Lung microvascular endothelial cell (primary cell): ENCODE measurements at places on chromosomes 12 and 14.

GRCh38 chr12:2552000-2552756 lies 242.6 kb upstream of the FKBP4 start:
- DNase-seq, result no peak

- DNase-seq, result no peak
These were observed 449.9 kb downstream of the DPF3 start for GRCh38 chr14:72443991-72444441.

DNA sequence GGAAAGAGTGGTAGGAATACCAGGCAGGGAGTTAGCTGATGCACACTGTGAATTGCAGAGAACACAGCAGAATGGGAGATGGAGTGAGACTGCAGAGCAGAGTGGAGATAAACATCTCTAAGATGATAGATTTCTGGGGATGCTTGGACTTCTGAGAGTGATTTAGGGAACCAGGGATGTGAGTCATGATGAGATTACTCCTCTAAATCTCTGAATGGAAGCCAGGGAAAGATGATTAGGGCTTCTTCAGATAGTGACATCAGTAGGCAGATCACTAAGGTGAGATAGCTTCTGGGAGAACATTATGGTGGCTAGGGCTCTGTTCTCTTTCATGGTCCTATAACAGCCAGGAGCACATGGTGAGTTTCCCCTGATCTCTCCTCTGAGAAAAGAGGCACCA lies 501.5 kb upstream of the USP15 start:
- DNase-seq, result no peak

DNA sequence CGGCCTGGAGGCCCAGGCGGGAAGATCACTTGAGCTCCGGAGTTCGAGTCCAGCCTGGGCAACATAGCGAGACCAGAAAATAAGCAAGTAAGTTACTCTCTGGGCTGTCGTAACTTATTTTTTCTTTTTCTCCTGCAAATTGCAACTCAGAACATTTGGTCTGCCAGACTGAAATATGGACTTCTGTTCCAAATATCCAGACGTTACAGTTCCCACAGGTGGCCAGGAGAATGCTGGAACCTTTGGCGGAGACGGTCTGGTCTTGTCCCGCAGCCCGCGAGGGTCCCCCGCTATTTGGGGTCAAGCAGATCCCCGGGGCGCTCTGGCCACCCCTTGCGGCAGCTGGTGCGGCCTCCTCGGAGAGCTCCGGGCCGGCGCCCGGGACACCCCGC lies 488 bp upstream of the PLEKHH1 start:
- DNase-seq, result no peak

GRCh38 chr14:56333359-56334292 lies 215.4 kb downstream of the PELI2 start:
- peak; percentile 87 for DNase-seq

- no peak for DNase-seq
These were observed 98.9 kb upstream of the PLEKHG7 start for GRCh38 chr12:92603741-92604432.

DNA sequence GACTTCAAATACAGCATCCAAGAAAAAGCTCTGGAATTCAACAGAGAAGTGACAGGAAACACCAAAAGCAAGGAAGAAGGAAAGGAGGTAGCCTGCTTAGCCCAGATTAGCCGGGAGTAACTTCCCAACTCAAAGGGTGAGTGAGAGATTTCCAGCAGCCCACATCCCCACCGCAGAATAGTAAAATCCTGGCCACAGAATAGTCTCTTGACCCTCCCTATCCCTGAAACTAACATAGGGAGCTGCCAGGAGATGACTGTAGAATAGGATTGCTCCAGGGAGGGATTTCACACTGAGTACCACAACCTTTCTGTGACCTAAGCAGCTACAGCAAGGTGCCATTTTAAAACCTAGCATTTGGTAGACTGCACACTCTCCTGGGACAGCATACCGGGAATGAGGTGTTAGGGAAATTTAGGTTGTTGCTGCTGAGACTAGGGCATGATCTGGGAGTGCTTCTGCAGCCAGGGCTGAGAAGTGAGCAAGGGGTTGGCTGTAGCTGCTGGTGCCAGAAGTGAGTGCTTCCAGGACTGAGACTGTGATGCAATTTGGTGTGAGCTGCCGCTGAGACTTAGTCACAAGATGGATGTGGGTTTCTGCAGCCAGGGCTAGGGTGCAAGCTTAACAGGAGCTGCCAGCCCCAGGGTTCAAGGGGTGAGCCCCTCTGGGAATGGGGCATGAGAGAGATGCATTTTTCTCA lies 66.0 kb downstream of the TMTC3 start:
- no peak for DNase-seq

GRCh38 chr14:96268431-96269358 lies 12.7 kb downstream of the BDKRB1 start:
- no peak for DNase-seq

- peak; percentile 26 for DNase-seq
These were observed 682 bp upstream of the TRIP11 start for GRCh38 chr14:92040431-92041051.

DNA sequence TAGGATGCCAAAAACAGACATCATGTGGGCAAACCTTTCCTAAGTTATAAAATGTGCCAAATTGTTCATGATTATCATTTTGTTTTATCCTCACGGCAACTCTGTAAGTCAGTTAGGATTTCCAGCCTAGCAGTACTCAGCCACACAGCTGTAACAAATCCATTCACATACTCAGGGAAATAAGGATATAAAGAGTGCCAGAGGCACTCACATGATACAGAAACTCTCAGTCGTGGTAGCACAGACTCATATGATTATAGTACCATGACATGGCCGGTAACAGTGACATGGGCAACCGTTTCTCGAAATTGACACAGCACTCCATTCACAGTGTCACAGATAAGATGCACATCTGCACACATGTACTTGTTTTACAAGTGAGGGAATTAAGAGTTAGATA lies 344.2 kb downstream of the LRIG3 start:
- DNase-seq, result no peak

DNA sequence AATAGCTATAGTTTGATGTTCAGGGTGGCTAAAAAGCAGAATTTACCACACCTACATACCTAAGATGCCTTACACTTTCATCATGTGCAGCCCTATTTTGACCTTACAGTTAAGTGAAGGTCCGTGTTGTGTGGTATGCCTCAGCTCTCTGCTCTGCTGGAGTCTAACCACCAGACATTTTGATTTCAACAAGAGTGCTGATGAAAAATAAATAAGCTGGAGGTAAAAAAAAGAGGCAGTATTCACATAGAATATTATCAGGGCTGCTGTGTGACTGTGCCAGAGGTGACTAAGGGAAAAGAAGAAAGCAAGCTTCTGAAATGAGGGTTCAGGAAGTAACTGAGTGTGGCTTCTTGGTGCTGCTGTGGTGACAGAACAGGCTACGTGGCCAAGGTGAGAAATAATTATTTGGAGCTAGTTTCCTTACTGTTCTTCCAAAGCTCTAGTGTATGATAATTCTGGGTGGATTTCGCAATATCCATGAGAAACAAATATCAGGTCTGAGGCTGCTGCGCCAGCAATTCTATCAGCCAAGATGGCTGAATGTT lies 188.8 kb downstream of the STXBP6 start:
- DNase-seq, result no peak

GRCh38 chr12:10607885-10608458 lies 5.4 kb downstream of the MAGOHB start:
- peak; percentile 50 for DNase-seq

DNA sequence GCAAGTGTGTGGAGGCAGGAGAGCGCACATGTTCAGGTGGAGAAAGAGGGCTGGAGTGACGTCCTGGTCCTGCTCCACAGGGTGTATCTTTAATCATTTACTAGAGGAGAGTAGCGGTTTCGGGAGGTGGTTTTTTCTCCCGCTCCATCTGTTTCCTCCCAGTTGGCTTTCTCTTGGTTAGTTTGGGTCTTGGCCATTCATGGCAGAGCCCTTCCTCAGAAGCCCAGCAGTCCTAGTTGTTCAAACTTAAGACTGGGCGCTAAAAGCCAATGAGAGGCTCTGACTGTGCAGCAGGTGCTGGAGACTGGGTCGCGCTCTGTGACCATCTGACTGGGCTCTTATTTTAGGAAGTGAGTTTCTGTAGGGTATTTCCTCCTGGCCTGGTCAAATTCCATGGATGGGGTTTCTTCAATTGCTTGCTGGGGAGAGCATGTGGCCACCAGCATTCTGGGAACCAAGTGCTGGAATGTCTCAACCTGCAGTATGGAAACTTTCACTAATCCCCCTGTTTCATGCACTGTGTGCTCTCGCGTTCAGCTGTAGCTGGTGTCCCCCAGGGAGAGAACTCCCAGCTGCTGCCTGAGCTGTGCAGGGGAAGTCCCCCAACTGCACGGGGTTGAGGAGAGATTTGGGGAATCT lies 27.4 kb upstream of the TSPAN9 start:
- DNase-seq, result no peak

- no peak for DNase-seq
These were observed 870.6 kb downstream of the TMEM121 start for GRCh38 chr14:106396999-106397398.

DNA sequence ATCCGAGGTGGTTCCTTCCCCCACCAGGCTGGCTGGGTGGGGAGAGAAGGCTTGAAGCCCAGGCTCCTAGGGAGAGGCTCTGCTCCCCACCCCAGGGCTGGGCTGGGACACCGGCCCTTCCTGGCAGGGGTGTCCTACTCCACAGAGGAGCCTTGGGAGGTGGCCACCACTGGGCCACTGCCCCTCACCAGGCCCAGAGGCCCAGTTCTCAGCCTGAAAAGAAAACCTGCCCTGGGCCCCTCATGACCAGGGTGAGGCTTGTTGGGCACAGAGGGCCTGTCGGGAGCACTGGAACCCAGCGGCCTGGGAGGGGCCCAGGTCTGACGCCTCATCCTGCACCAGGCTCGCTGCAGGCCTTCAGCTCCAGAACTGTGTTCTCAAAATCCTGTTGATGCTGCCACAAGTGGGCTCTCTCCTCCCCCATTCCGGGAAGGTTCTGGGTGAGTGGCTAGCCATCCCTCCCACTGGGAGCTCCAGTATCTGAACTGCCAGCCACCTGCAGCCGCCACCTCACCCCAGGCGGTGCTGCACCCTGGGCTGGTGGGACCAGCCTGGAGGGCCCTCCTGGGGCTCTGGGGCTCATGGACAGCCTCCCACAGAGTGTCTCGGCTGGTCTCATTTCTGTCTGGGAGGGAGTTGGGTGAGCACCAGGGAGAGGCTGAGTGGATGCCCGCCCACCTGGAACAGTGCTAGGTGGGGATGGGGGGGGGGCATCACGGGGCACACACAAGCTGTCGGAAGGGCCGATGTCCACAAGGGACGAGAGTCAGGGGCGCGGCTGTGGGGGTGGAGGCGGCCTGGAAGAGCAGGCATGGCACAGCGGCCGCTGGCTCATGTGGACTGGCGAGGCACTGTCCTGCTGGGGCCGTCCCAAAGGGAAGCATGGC lies 11.8 kb downstream of the BAG5 start:
- no peak for DNase-seq

DNA sequence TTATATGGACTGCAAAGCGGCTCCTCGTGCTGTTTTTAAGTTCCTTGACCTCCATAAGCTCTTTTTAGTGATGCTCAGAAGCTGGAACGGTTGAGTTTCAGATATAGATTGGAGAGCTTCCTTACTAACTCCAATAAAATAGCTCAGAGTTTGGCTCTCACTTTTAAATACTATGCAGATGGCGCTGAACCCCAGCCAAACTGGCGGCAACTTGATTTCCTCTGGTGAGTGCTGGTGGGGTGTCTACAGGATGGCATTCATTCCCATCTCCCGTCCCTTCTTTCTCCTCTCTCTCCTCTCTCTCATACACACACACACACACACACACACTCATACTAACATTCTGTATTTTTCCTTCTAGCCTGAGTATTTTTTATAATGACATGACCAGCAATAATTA lies 346.3 kb downstream of the ETNK1 start:
- DNase-seq, result no peak

- DNase-seq, result no peak
These were observed 24.6 kb downstream of the PLEKHH1 start for GRCh38 chr14:67557656-67558055.

DNA sequence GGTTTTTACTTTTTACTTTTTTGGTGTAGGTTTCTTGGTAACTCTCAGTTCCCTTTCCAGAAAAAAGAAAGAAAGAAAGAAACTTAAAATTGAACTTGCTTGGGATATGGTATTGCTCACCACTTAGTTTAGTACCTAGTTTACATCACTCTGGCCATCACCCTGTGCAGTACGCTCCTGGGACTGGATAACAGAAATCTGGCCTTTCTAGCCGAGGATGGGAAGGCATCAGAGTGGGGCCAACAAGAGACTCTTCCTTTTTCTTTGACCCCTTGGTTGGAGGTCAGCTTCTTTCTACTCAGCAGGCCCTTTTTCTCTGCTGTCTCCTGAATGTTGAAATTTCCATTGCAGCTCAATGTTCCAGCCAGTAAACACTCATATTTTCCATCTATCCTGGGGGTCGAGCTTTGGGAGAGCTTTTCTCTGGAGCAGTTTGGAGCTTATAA lies 156.6 kb downstream of the TGFB3 start:
- DNase-seq, result peak; percentile 84

- DNase-seq, result no peak
These were observed 90.2 kb upstream of the TMTC2 start for GRCh38 chr12:82596483-82596882.

- peak; percentile 48 for DNase-seq
These were observed 7.7 kb downstream of the ACVR1B start for GRCh38 chr12:51959211-51959610.

- DNase-seq, result no peak
These were observed 236.1 kb downstream of the C12orf50 start for GRCh38 chr12:87793131-87793530.

GRCh38 chr12:53484686-53485575 lies 14.3 kb downstream of the MAP3K12 start:
- no peak for DNase-seq
